ENCODE measurements at places on chromosomes 2 and 18. TPM values are rescaled to one million over a fixed set of nuclear protein-coding genes. Genes with fewer than 3 reads are reported as not detected.

The DNAJC5G gene
- total RNA-seq = not detected

The CYP1B1 gene
- 12.2 TPM for total RNA-seq

- DNase-seq = no peak
These were observed 17.6 kb upstream of the PPP4R1 start for GRCh38 chr18:9631814-9632496.

DNA sequence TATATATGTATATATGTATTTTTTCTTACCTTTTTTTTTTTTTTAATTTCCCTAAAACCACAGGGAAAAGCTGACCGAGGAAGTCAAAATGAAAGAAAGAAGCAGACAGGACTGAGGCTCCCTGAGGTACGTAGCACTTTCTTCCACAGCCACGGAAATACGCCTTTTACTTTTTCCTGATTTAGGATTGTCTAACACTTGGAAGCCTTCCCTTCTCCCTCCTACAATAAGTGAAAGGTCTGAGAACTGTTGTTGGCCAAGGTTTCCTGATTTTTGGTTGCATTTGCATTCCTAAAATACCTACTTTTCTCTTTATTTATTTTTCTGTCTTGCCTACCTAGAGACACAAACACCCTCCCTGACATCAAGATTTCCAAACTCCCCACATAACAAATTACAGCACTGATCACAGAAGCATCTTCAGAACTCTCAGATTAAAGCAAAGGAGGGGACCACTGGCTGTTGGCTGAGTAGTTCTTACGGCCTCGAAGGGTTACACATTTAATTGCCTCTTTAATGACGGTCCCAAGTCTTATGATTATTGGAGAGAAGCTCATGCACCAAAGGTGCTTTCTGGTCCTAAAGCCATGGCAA, 778.5 kb upstream of the FANCL start:
- no peak for DNase-seq

- no peak for DNase-seq
These were observed 53.4 kb upstream of the SETBP1 start for GRCh38 chr18:44627280-44627679.

- no peak for DNase-seq
These were observed 91.8 kb upstream of the RFX8 start for GRCh38 chr2:101566632-101567228.

- DNase-seq = no peak
These were observed 10.5 kb downstream of the CNGA3 start for GRCh38 chr2:98356729-98357128.

DNA sequence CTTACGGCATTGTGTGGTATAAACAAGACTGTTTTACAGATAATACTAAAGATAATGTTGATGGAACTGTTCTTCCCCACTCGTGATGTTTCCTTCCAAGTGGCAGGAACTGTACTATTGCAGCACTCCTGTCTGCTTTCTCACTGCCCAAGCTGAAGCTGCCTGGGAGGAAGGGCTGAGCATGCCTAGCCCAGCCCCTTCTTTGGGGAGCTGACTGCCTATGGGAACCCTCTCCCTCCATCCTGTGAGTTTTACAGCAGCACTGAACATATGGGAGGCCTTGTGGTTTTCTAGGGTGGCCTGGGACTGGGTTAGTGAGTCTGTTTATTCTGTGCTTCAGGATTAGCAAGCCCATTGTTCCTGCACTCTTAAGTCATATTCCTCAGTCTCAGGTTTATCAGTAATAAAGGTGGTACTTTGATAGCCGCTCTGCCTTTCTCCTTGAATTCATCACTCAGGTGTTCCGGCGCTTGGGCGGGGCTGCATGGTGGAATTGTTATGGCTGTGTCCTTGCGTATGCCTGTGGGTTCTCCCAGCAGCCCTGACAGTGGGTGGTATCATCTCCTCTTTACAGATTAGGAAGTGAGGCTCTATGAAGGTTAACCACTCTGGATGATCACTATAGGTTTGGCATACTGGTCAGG, 379.7 kb downstream of the PTPRM start:
- DNase-seq = peak; percentile 76

- DNase-seq = no peak
These were observed 101.2 kb downstream of the MYT1L start for GRCh38 chr2:2229626-2230432.

GRCh38 chr2:197075754-197076337, 149.3 kb upstream of the PGAP1 start:
- DNase-seq = peak; percentile 63

- no peak for DNase-seq
These were observed 74.3 kb downstream of the PDK1 start for GRCh38 chr2:172630181-172630580.

- no peak for DNase-seq
These were observed 45.3 kb upstream of the SMAD7 start for GRCh38 chr18:48996041-48996440.

All from activated CD4-positive, alpha-beta T cell treated with anti-CD3 and anti-CD28 coated beads, Interleukin-2, amount 10 ng/mL, durations not matched to agents 24 days and 14 days (primary cell).